Liver (tissue), 10 donors: ENCODE measurements at places on chromosomes 12 and 14.

- no peak for DNase-seq
These were observed 3.3 kb upstream of the TMEM117 start for GRCh38 chr12:43832463-43833168.

GRCh38 chr14:27164139-27164538 is 566.3 kb upstream of the NOVA1 start:
- no peak for DNase-seq

DNA sequence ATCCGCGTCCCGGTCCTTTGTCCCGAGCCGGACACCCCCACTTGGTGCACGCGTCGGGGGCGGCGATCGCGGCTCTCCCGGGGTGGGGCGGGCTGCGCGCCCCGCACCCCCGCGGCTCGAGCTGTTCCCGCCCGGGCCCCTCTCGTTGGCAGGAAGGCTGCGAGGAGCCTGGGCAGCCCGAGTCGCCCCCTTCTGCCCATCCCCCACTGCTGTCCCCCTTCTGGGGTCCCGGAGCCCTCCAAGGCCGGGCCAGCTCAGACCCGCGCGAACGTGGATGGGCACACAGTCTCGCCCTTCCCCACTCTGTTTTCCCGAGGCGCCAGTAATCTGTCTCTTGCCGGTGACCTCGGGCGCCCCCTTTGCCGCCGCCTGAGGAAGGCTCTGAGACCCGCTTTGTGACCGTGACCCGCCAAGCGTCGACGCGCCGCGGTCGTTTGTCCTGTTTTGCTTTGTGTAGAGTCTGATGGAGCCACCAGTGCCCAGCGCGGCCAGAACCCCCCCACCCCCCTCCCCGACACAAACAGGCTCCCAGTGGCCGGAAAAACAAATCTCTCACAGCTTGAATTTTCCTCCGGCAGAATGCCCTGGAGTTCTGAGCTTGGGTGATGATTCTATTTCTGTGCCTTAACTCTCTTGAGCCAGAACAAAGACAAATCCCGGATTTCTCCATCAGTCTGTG is 610 bp downstream of the C14orf132 start:
- DNase-seq: no peak

DNA sequence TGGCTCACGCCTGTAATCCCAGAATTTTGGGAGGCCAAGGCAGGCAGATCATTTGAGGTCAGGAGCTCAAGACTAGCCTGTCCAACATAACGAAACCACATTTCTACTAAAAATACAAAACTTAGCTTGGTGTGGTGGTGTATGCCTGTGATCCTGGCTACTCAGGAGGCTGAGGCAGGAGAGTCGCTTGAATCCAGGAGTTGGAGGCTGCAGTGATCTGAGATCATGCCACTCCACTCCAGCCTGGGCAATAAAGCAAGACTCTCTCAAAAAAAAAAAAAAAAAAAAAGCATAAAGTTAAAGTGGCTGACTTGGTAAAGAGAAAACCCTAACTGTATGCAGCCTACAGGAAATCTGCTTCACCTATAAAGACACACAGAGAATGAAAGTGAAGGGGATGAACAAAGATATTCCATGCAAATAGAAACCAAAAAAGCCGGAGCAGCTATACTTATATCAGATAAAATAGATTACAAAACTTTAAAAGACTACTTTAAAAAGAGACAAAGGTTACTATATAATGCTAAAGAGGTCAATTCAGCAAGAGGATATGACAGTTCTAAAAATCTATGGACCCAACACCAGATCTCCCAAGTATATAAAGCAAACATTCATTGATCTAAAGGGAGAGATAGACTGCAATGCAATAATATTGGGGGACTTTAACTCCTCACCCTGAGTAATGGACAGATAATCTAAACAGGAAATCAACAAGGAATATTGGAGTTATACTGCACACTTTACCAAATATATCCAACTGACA is 4.1 kb downstream of the CLEC2B start:
- no peak for DNase-seq

DNA sequence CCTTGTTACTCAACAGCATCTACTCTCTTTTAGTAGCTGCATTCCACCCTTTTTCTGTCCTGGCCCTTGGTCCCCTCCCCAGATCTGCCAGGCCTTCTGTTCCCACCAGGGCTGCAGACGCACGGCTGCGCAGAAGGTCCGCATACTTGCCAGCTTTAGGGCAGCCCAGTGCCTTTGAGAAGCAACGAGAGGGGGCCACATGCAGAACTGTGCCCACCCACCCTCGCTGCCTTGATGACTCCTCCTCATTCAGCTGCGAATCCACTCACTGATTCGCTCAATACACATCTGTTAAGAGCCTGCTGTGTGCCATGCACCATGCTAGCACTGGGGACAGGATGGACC is 39.2 kb downstream of the PRIMA1 start:
- no peak for DNase-seq

DNA sequence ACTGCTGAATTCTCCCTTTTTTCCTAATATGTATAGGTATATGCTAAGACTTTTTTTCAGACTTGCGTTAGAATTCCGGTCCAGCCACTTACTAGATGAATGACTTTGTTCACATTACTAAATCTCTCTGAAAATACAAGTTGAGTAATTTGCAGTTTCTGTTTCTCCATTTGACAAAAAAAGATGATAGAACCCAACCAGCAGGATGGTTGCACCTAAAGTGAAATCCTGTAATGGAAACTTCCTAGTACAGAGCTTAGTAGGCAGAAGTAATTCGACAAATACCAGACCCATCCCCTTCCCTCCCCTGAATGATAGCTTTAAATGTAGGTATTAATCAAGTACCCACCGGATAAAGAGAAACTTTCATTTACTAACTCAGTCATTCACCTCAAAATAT is 113.6 kb upstream of the RAP1B start:
- DNase-seq: no peak

- no peak for DNase-seq
These were observed 330.9 kb downstream of the FOXG1 start for GRCh38 chr14:29097476-29097875.

DNA sequence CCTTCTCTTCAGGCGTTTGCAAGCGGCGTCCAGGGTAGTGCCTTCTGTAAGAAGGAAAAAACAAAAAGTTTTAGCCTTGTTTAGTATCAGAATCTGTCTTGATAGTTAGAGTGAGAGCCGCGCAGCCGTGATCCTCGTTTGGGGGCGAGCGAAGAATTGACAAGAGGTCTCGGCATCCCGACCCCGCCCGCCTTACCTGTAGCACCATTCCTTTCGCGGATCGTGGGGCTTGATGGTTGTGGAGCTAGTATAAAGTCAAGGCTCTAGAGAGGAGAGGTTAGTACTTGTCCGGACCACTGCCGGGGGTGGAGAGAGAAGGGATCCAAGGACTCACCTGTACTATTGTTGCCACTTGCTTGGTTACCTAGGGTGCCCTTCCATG is 494 bp downstream of the TMTC3 start:
- DNase-seq: no peak

GRCh38 chr12:10454531-10454930 is 1.4 kb upstream of the KLRC1 start:
- DNase-seq: no peak

DNA sequence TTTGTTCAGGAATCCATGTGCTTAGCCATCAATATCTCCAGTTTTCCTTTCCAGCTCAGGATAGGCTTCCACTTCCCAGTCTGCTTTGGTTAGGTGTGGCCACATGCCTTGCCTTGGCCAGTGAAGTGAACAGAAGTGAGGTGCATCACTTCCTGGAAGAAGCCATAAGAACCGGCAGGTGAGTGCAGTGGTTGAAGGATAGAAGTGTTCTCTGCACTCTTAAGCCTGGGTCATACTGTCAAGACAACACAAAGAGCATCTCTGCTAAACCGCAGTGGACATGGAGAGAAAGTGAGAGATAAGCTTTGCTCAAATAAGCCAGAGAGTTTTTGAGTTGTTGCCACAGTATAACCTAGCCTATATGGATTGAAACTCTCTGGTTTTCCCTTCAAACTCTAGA is 11.4 kb downstream of the GNG2 start:
- DNase-seq: no peak

DNA sequence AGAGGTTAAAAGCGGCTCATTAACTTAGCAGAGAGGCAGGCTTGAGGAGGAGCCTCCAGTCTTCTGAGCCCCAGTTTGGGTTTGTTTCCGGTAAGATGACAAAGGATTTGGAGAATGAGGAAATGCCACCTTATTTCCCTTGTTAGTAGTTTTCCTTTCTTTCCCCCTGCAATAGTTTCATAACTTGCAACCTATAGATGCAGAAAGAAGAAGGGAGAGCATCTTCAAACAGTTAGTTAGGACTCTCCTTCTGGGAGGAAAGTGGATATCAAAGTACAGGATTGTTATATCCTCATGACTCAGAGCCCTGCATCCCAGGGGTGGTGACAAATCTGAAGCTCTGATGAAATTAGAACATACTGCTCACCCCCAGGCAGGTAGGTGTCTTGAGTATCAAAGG is 180.7 kb upstream of the SLC38A2 start:
- no peak for DNase-seq

DNA sequence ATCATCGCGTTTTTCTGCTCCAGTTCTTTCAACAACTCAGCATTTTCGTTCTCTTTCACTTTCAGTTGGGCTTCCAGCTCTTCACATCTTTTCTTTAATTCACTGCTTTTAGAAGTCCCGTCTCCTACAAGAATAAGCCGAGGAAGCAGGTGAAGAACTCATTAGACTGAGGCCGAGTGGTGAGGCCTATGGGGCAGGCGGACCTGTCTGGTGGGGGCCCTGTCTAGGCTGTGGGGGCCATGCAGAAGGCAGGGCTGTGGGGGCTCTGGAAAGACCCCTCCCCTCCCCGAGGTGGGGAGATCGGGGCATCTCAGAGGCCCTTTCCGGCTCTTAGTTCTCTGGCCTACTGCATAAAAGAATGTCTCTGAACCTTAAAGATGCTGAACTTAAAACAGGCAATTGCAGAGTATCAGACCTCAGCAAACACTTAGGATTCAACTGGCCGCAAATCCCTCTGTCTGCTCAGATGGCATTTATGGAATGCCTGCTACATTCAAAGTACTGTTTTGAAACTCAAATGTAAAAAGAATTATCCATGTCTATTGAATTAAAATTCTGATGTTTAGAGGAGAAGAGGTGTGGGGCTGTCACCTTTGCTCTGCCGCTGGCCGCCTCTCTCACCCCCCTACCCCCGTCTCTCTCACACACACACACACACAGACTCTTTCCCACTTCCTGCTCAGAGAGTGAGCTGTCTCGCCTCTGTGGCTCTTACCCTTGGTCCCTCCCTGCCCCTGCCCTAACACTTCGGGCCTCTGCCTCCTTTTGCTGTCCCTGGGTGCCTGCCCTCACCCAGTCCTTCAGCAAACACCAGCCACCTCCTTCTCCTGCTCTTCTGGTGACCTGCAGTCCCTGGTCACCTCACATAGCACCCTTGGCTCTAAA is 34.7 kb downstream of the CCDC92 start:
- no peak for DNase-seq

GRCh38 chr12:5864972-5865371 is 80.1 kb downstream of the ANO2 start:
- no peak for DNase-seq

DNA sequence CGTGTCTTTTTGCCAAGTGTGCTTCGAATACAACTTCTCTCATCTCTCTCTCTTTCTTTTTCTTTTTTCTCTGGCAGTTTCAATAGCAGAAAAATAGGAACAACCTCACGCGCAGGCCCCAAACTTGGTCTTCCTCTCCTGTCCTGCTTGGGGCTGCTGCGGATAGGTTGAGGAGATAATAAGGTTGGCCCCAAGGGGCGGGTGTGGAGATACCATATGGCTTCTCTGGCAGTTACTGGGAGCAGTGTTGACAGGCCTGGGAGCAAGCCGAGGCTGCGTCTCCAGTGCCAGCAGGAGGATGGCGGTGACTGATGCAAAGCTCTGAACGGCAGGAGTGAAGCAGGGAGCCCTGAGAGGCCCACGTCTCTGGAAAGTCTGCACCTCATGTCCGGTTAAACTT is 89.5 kb upstream of the MANSC4 start:
- no peak for DNase-seq

GRCh38 chr14:74574706-74575105 is 37.3 kb downstream of the LTBP2 start:
- no peak for DNase-seq

DNA sequence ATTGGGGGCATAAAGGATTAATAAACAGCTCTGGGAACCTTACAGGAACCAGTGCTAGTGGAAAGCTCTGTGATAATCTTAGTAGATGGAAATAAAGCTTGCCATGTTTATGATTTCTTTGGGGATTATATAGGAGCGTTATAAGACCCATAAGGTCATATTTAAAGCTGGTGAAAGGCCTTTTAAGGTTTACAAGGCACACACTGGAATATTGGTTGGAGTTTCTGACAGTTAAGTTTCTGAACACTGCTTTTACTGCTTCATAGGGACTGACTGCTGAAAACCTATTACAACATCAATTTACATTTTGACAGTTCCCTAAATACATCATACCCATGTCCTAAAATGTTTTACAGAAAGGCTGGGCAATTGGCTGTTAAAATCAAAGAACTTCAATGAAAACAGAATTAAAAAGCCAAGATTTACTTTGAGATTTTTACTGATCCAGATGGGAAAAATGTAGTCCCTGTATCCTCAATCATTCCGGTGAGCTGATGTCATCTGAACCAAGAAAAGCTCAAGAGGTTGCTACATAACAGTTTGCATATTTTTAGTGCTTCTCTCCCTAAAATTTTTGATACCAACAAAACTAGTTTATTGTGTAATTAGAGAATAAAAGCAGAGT is 153.7 kb upstream of the IGF1 start:
- DNase-seq: no peak

- no peak for DNase-seq
These were observed 3.6 kb upstream of the KRT72 start for GRCh38 chr12:52604859-52605258.

DNA sequence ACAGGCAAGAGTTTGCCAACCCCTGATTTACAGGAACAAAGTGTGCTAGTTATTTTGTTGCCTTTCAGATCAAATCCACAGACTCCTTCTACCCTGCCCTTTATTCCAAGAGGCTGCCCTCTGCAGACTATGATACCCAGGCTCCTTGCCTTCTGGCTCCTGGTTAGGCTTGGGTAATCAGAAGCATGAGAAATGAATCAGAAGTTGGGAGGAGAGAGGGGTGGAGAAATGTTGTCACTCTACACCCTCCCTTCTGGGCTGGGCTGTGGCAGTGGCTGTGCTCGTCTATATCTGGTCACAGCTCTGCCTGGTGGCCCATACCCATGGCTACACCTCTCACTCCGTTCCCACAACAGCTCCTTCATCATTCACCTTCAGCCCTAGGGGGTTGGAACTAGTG is 204.6 kb upstream of the PLXNC1 start:
- no peak for DNase-seq

DNA sequence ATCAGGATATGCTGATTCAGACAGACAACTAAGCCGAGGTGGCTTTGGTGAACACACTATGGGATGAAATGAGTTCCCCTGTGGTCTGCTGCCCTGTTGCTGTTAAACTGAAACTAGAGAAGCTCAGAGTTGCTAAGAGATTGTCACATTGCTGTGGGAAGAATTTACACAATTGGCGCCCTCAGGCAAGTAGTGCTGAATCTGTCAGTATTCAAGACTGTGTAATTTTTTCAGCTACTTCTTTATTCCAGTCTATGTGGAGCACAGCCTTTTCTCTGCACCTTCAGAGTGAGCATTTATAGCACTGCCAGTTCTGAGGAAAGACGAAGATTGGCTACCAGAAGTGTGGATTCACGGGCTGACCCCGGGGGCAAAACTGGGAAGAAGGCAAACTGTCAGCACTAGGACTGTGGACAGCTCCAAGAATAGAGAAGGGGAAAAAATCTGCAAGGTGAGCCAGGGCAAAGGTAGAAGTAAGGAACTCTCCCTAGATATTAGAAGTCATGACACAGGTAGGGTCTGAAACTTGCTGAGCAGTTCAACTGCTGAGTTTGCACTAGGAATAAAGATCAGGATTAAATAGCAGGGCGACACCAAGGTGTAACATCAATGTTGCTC is 218.8 kb upstream of the TMPO start:
- no peak for DNase-seq

GRCh38 chr14:100203962-100204834 is 34.7 kb upstream of the YY1 start:
- DNase-seq: no peak

- DNase-seq: no peak
These were observed 334.1 kb upstream of the RGS6 start for GRCh38 chr14:71597955-71598660.
